ENCODE measurements at places on chromosomes 3 and 15. TPM values are rescaled to one million over a fixed set of nuclear protein-coding genes. Genes with fewer than 3 reads are reported as not detected.

Gene GOLGA8J
- 0.16 TPM for total RNA-seq

Gene ABHD5
- total RNA-seq = 25.4 TPM

Gene EPHB1
- 1.4 TPM for total RNA-seq

Gene CNTN4
- 2.5 TPM for total RNA-seq

Gene HESX1
- not detected for total RNA-seq

Gene ADGRG7
- total RNA-seq = not detected

Gene HYAL1
- 70.1 TPM for total RNA-seq

Gene SCAANT1
- total RNA-seq = not detected

Gene CCDC13
- 0.41 TPM for total RNA-seq

Gene CLDN1
- total RNA-seq = 0.46 TPM

Gene SSUH2
- total RNA-seq = 1.0 TPM

Gene ANKRD63
- 0.92 TPM for total RNA-seq

Gene NAA80
- total RNA-seq = 5.8 TPM

Gene CPN2
- 2.3 TPM for total RNA-seq

Gene TMF1
- 19.2 TPM for total RNA-seq

Gene ANKUB1
- total RNA-seq = not detected

Gene CLDND1
- 67.1 TPM for total RNA-seq

Gene ZBED2
- not detected for total RNA-seq

Gene NCBP2
- total RNA-seq = 29.8 TPM

Gene MED12L
- total RNA-seq = 0.49 TPM

Gene CGNL1
- 10.0 TPM for total RNA-seq

Gene PRSS50
- total RNA-seq = 0.11 TPM

Gene CCDC54
- not detected for total RNA-seq

Gene HCN4
- 21.4 TPM for total RNA-seq
